ENCODE measurements at places on chromosomes 5 and 9.

DNA sequence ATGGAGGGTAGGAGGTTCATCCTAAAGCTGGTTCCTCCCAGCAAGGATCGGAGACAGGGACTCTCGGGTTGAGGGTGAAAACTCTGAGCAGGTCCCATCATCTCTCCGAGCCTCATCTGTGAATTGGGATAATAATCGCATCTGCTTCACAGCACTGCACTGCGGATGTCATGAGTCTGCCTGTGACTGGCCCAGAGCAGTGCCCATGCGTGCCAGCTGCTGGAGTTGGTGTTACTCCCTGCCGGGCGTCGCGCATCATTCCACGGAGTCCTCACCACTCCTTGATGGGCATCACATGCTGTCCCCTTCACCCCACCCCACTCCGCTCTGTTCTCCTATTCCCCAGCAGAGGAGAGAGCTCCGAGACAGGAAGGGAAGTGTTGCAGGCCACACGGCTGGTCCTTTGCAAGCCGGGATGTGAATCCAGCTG is 35.1 kb upstream of the ORM1 start:
- no peak for DNase-seq

DNA sequence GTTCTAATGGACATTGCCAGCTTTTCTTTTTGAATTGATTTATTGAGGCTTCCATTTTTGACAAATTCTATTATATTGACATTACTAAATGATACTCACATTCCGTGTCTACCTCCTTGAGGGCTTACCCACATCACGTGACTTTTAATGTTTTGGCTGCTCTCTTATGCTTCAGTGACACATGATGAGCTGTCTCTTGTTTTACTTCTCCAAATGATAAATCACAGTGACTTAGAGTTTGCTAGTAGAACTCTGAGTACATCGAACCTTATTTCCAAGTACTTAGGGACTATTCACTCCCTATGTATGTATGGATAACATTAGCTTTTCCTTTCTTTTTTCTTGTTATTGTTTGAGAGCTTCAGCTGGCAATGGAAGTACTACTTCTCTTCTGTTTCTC is 169.8 kb upstream of the KCNN2 start:
- DNase-seq: no peak

GRCh38 chr5:179382486-179382885 is 37.2 kb upstream of the ADAMTS2 start:
- no peak for DNase-seq

GRCh38 chr5:157343842-157344790 is 78.2 kb downstream of the CYFIP2 start:
- DNase-seq: no peak

DNA sequence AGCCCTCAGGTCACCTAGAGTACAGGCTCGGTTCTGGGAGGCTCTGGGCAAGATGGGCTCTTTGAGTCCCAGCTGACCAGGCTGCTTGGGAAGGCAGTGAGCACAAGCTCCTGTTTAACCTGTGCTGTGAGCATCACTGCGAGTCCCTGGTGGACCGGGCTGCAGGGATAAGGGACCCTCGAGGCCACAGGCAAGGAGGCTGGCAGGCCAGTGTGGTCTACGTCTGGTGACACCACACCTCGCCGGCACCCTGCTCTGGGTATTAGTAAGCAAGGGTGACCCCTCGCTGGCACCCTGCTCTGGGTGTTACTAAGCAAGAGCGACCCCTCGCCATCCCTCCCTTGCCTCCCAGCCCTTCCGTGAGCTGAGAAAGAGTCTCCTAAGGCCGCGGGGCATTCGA is 125.9 kb upstream of the FOXD4L5 start:
- DNase-seq: no peak

Data from stimulated activated CD8-positive, alpha-beta memory T cell treated with anti-CD3 and anti-CD28 coated beads, Interleukin-7, amount 100 ng/mL, for 24 hours (primary cell).